ENCODE measurements at places on chromosomes 6 and 20. TPM values are rescaled to one million over a fixed set of nuclear protein-coding genes. Genes with fewer than 3 reads are reported as not detected.

DNA sequence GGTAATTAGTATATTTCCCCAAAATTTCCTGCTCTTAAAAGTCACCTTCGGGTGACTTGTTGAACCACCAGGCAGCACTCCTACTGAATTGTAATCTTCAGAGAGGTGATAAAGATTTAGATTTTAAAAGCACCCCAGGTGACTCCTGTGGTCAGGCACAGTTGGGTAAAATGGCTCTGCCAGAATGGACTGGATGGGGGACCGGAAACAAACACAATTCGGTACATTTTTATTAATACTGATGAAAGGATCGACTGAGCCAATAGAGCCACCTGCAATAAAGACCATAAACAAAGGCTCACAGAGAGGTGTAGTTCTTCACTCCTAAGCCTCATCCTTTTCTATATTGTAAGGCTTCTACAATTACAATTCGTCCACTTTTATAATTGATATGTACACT is 19.6 kb upstream of the FAM83C start:
- no peak for DNase-seq

DNA sequence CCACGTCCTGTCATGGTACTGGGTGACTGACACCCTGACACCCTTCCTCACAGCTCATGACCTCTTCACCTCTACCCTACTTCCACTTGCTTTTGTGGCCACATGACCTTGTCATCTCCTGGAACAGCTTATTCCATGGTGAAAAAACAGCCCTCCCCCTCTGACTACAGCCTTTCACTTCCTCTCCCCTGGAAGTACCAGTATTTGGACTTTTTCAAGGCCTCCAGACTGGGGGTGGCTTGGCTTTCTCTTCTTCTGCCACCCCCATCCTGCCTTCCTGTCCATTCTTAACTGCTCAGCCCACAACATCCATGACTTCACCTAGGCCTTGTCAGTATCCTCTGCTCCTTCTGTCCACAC is 168.4 kb downstream of the CARMIL1 start:
- no peak for DNase-seq

DNA sequence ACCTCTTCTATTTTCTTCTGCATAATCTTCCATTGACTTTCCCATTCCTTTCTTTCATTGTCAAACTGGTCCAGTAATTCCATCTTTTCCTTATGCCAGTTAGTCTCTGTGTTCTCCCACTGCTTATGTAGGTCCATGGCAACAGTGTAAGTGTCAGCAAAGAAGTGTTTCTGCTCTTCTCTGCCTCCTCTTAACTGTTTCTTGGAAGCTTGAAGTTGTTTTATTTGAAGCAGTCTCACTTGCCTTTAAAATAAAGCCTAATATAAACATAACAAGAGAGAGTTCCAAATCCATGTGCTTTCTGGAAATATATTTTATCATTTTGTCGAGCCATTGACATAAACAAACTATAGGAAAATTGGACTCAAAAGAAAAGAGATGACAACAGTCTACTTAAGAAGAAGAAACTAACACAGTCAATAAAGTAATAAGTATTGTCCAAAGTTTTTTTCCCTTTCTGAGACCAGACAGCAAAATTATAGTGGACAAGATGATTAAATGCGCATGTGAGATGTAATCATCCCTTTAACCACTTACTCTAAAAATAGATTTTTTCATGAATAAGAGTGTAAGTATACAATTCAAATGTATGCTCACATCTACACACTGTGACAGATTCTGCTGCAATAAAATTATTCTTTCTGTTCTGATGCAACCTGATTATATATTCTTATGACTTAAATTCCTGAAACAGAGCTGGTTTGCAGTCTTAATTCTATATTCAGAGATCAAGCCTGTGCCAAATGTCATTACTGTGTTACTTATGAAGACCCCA is 5.2 kb downstream of the KIAA0408 start:
- no peak for DNase-seq

Gene MCCD1
- total RNA-seq: not detected

DNA sequence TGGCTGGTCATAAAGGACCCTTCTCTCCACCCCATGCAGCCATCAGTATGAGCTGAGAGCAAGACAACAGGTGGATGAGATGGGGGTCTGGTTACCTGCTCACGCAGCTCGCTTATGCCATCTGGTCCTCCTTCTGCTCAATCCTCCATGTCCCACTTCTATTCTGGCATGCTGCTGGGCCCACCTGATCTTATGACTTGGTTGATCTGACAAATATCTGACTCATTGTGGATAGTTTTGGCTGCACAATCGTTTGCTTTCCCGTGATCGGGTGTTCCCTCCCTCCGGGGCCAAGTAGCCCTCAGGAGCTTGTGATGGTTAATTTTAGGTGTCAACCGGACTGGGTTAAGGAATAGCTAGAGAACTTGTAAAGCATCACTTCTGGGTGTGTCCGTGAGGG is 26.6 kb upstream of the ELMO2 start:
- no peak for DNase-seq

GRCh38 chr6:151666526-151666925 is 141.0 kb upstream of the ESR1 start:
- no peak for DNase-seq

Gene C6orf15
- total RNA-seq: not detected

Gene ELOVL4
- 2.3 TPM for total RNA-seq

GRCh38 chr6:40586369-40587201 is 579 bp downstream of the LRFN2 start:
- DNase-seq: no peak

DNA sequence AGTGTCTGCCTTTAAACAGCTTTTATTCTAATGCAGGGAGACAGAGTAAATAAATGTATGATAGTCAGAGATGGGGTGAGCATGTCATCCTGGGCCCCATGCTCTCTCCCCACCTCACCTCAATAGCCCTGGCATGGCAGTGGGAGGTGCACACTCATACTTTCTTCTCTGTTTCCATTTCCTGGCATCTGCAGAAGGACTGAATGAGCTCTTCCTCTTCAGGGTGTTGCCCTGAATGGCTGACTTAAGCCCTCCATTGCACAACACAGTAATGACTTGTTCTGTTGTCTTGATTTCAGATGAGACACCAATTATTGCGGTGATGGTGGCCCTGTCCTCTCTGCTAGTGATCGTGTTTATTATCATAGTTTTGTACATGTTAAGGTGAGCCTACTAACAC is 57.0 kb upstream of the GNRH2 start:
- peak; percentile 33 for DNase-seq

Gene SPEF1
- total RNA-seq: under 0.01 TPM

DNA sequence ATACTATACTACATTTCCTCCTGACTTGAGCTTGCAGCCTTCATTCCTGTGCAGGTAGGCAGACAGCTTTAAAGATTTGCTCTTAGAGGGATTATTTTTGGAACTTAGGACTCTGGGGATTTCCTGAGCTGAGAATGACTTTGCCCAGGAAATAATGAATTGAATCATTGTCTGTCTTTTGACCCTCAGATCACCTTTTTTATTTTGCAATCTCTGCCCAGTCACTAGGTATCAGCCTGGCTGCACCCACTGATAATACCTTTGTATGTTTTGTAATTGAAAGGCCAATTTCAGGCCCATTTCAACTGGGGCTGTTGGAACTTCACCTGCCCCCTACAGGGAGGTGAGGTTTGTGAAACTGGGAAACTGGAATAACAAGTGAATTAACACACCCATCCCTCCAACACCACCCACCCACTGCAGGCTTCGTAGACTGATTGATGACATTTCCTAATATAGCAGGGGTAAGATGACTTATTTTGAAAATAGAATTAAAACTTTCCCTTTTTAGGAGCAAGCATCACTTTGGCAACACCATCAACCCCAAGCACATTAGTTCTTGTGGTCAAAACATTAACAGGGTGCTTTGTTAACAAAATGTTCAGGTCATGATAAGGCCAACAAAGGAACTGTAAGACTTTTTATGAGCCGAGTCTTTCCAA is 157.1 kb upstream of the CENPW start:
- DNase-seq: no peak

- DNase-seq: peak; percentile 25
Measured at GRCh38 chr20:44720621-44720996, 5.4 kb downstream of the CCN5 start.

Gene FBXO5
- total RNA-seq: 16.7 TPM

DNA sequence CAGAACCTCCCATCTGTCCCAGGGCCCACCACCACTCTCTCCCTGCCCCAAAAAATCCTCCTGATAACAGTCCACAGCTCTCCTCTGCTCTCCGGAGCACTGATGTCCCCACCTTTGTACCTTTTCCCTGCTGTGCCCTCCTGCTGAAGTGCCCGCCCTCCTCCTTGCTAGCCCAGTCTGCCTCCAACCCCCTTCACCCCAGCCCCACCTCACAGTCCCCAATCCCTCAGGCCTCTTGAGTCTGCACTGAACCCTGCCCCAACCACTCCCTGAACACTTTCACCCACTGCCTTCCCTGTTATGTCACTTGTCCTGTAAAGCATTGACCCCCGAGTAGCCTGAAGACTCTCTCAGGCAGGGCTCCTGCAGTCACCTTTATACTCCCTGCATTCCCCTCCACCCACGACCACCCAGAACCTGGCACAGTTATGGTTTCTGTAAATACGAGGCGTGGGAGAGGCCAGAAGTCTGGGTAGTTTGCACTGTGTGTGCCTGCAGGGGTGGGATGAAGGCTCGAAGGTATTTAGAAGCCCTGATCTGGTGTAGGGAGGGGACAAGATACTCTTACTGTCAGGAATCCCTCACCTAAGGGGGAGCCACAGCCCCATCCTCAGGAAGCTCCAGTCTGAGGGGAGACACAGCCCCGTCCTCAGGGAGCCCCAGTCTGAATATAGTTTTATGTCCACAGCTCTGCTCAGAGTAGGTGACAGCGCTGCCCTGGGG is 5.4 kb downstream of the GLP1R start:
- no peak for DNase-seq

DNA sequence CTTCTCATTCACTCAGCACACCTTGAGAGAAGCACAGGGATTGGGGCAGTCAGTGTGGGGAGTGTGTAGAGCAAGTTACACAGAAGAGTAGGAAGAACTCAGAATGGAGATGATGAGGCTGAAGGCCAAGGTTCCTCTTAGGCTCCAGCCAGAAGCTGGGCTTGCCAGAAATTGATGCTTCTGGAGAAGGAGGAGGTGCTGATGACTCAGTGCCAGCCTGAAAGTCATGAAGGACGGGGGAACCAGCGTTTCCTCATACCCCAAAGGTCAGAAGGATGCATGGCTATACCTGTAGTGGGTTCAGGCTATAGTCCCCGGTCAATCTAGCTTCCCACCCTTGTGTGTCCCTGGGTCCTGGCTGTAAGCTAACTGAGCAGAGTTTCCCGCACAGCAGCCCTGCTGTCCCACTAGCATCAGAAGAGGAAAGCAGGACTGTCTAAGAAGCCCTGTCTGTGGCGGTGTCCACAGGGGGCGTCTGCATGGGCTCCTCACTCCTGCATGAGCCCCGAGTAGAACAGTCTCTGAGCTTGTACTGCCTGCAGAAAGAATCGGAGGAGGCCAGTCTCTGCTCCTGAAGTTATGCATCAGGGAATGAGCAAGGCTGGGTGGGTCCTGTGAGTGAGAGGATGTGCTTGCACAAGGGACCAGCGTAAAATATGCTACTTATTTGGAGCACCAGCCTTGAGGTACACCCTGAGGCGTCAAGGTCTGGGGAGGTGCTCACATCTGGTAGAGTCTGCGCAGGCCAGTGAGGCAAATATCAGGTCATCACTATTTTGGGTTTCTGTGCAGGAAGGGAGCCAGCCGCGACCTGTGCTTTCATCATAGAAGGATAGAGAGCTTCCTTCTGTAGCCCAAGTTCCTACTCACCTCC is 148.5 kb downstream of the MRPL14 start:
- peak; percentile 43 for DNase-seq

- peak; percentile 36 for DNase-seq
Measured at GRCh38 chr6:145017516-145017915, 717.8 kb downstream of the EPM2A start.

DNA sequence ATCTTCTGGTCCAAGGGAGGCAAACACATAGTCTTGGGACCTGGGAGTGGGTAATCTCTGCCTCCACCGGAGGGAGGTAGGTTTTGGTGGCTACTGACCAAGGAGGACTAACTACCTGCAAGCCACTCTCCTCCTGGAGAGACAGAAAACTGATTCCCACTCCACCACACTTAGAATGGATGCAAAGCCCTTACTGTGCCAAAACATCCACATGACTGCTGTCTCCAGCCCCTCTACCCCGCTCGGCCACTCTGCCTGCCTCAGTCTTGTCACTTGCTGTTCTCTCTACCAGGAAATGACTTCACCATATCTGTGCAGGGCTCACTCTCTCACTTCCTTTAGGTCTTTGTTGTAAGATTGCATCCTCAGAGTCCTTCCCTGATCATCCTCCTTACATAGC is 129.5 kb upstream of the ARG1 start:
- DNase-seq: no peak

DNA sequence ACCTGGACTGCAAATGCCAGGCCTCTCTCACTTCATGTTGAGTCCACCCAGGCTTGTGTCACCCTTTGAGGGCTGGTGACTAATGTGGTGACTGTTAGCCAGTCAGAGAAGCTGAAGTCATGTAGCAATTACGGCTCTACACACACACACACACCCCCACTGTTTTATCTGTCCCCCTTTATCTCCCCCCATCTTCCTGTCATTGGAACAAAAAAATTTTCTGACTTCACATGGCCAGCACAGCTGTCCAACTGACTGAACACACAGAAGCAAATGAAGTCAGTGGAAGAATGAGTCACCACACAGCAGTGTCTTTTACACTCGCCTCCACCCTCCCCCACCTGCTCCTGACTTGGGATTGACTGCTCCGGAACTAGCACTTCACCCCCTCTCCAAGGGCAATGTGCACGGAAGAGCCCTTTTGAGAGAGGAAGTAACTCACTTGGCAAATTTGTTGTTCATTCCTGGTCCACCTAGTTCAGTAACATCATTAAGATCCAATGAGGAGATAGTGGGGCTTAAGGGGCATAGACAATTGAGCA is 198.0 kb downstream of the RNF144B start:
- DNase-seq: peak; percentile 65

Data from IMR-90 (cell line).